ENCODE measurements at places on chromosomes 6 and 20.

GRCh38 chr6:1229301-1229700, 82.6 kb upstream of the FOXQ1 start:
- DNase-seq, result no peak

DNA sequence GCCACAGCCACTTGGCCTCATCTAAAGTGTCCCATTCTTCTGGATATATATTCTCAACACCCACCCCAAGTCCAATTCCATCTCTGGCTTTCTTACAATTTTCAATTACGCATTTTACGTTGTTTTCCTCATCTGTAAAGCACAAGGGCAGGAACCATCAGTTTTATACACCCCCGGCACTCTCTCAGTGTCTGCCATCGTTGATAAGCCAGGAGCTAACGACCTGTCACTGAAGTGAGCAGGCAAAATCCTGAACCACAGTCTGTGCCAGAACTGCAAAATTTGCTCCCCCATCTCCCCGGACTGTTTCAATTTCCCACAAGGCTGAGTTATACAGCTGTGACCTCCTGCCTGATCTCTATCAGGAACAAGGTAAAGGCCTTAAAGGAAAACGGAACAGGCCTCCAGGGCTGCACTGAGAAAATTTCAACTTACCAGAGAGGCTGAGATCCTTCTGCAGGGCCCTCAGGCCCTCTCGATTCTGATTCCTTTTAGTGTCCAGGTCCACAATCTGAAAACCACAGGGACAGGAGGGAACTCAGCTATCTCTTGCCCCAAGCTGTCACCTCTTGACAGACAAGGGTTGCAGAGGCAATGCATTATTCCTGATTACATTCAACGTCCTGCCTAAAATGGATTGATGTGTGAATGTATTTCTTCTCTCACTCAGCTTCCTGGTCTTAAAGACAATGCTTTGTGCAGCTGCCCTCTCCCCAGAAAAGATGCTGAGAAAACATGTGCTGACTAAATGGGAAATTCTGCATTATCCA, 1.8 kb downstream of the PDRG1 start:
- no peak for DNase-seq

DNA sequence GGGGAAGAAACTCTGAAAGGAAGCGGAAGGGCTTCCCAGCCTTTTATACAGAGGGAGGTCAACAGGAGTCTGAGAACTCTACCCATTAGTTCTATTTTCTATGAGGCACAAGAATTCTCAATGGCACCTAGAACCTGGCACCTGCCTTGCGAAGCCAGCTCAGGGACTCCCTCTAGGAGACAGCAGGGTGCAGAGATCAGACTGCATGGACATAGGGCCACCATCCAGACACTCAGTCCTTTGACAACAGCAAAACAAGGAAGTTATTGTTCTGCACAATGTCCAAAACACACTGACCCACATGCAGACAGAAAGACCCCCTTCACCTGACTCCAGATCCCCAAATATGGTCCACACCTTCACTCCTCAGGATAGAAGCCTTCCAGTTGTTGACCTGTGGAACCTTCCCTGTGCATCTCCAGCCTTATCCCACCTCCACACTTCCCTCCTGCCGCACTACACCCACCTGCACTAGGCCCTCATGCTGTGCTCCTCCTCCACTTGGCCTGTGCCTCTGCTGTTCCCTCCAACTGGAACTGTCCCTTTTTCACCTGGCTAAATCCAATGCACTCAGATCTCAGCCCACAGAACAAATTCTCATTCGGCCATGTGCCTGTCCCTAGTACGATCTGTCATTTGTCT, 27.8 kb downstream of the ACSS1 start:
- no peak for DNase-seq

GRCh38 chr6:6661684-6662083, 73.2 kb downstream of the LY86 start:
- no peak for DNase-seq

DNA sequence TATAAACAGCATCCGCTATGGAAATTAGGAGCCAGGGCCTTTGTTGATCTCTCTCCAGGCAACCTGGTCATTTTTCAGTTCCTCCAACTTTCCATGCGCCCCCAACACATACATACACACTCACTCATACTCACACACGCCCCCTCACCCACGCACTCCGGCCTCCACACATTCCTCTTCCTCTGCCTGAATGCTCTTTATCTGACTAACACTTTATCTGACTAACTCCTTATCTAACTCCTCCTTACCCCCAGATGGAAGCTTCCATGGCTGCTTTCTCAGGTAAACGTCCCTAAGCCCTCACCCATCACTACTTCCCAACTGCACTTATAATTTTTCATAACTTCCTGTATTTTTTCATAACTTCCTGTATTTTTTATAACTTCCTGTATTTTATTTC, 17.4 kb downstream of the CASS4 start:
- no peak for DNase-seq

DNA sequence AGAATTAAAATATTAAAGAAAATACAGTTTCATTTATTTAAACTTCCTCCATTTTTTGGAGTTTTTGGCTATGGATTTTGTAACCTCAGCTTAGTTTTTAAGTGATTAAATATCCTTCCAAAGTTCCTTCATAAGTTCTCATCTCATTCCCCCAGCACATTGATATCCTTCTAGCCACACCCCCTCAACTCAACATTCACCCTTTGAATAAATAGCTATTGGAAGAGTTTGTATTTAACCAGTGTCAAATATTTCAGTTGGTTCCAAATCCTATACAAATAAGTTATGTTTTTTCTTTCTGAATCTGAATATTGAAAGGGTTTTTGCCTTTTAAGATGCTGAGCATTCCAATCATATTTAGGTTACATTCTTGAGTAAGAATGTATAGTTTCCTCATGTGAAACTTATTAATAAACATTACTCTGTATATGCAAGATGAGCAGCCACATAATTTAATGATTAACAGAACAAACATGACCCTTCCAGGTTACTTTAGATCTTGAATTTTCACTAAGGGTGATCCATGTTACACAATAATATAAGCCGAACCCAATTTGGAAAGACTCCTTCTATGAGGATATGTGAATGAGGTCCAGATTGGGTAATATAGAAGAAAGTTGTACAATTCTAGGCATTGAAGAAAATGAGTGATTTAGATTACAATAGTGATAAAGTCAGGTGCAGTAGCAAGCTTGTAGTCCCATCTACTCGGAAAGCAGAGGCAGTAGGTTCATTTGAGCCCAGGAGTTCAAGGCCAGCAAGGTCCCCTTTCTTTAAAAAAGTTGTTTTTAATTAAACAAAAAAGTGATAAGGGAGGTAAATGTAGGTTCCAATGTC, 13.6 kb downstream of the GLYATL3 start:
- no peak for DNase-seq

- no peak for DNase-seq
Measured at GRCh38 chr20:50120935-50121693, 8.2 kb upstream of the UBE2V1 start.

- DNase-seq, result no peak
Measured at GRCh38 chr6:136864676-136865075, 42.3 kb downstream of the PEX7 start.

GRCh38 chr6:170471491-170471890, 81.6 kb downstream of the PSMB1 start:
- DNase-seq, result no peak

DNA sequence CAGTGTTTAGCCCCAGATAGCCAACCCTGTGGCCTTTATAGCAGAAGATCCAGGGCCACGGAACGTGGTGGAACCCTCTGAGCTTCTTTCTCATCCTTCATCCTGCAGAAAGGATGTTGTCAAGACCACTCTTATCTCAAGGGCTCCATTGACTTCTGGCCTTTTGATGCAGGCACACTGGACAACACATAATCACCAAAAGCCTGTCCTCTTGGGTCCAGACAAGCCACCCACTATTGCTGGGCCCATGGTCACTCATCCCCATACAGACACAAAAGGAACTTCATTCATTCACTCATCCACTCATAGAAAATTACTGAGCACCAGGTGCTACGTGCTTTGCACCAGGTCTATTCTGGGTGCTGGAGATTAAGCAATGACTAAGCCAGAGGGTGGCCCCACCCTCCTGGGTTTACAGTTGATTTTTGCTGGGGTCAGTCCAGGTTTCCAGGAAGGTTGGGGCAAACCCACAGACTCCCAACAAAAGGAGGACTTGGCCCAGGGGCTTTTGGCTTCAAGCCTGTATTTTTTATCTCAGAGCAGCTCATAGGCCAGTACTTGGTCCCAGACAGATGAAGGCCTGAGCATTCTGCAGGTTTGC, 2.4 kb downstream of the CST8 start:
- DNase-seq, result no peak

GRCh38 chr6:6635869-6636268, 47.3 kb downstream of the LY86 start:
- DNase-seq, result no peak

- no peak for DNase-seq
Measured at GRCh38 chr6:1240766-1241318, 71.1 kb upstream of the FOXQ1 start.

DNA sequence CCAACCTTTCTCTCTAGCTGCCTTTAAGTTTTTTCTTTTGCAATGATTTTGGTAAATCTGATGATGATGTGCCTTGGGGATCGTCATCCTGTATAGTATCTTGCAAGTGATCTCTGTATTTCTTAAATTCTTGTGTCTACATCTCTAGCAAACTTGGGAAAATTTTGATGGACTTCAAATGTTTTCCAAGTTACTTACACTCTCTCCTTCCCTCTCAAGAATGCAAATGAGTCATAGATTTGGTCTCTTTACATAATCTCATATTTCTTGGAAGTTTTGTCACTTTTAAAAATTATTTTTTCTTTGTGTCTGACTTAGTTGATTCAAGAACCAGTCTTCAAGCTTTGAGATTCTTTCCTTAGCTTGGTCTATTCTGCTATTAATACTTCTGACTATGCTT, 176.4 kb downstream of the TBC1D32 start:
- DNase-seq, result no peak

DNA sequence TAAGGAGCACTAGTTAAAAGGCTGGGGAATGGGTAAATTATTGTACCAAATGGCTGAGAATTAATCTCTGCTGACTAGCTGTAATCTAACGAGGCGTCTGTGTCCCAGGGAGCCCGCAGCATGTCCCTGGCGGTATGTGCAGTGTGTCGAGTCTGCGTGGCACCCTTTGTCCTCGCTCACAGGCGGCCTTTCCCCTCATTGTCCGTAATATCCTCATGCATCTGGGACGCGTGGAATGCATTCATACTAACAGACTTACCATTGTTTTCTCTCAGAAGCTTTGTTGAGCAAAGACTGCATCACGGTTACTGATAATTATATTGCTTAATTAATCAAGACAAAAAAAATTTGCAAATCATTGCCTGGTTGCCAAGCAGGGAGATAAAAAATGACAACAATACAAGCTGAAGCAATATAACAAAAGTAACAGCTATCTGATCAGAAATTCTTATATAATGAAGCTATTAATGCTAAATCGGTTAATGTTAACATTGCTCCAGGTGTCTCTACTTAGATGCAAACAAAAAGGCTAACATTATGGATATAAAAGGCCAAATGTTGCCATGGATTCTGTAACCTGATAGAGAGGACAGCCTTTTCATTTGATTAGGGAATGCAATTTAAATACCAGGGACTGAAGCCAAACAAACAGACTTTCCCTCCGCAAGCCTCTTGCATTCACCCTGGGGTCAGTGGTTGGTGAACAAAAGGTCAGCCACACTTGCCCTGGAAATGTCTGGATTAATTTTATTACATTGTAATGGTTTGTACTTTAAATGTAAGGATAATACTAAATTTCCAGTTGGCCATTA, 124.8 kb downstream of the INSM1 start:
- DNase-seq, result no peak

GRCh38 chr6:33700391-33701050, 11.0 kb downstream of the UQCC2 start:
- DNase-seq, result no peak

GRCh38 chr20:46900826-46901225, 6.2 kb downstream of the EYA2 start:
- DNase-seq, result no peak

Data from cortex of kidney (tissue), 1 donor.